ENCODE measurements at places on chromosomes 12 and 14.
A peak's percentile ranks its signal among the peaks of the same experiment; 100 is the strongest.

DNA sequence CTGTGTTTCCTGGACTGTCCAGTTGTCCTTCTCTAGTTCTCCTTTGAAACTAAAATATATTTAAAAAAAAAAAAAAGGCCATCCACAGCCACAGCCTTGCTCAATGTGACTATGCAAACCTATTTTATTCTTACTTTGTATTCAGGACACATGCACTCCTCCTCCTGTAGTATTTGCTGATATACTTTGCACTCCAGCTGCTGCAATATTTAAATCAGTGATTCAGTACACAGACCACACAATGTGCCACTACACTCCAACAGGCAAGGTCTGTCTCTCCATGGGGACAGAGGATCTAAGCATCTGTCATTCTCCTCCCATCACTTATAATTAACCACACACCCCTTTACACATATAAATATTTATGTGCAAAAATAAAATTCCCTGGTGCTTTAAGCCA lies 40.2 kb upstream of the CCDC196 start:
- no peak for DNase-seq

GRCh38 chr14:71619472-71619871 lies 312.8 kb upstream of the RGS6 start:
- DNase-seq: no peak

DNA sequence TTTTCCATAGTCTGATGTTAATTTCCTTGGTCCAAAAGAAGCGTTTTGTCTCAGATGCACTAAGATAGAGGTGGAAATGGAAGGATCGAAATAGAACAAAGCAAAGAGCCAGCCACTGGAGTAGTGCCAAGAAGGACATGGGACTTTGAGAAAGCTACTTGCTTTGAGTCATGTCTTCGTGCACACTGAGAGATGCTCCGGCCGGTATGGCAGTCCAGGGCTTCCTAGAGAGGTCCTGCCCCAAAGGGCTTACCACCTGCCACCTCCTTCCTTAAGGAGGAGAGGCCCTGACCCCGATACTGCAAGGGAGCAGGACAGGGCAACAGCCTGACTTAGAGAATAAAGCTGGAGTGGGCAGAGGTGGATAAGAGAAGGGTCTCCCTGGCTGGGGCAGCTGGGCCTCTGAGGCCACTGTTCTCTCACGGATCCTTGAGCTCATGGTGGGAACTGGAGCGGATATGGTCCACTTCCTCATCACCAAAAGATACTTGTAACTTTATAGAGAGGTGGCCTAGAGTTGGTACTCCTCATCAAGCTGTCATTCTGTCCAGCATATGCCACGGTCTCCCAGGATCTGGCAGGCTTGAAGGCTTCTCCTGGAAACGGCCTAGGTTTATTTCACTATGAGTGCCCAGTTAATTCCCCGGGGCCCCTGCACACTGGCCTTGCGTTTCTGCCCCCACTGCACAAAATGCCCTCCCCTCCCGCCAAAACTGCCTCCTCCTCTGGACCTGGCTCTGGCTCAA lies 57.4 kb downstream of the FOXN3 start:
- DNase-seq: no peak

- no peak for DNase-seq
Measured at GRCh38 chr12:131565267-131566015, 145.4 kb upstream of the SFSWAP start.

DNA sequence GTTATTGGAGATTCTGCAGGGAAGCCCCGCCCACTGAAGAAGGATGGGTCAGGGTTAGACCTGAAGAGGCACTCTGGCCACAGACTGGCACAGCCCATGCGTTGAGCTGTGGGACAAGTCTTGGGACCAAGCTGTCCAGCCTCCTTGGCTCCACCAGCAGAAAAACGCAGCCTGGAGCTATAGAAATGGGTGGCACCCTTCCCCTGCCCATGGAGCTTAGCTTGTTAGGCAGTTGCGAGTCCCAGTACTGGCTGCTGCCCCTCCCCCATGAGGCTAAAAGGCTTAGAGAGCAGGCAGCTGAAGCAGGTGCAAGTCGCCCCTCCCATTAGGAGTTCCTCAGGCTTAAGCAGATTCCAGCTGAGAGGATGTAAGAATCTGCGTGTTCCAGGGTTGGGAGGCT lies 1124.0 kb upstream of the TMEM132C start:
- DNase-seq: no peak

GRCh38 chr14:28744126-28744525 lies 22.5 kb upstream of the FOXG1 start:
- peak; percentile 95 for DNase-seq

DNA sequence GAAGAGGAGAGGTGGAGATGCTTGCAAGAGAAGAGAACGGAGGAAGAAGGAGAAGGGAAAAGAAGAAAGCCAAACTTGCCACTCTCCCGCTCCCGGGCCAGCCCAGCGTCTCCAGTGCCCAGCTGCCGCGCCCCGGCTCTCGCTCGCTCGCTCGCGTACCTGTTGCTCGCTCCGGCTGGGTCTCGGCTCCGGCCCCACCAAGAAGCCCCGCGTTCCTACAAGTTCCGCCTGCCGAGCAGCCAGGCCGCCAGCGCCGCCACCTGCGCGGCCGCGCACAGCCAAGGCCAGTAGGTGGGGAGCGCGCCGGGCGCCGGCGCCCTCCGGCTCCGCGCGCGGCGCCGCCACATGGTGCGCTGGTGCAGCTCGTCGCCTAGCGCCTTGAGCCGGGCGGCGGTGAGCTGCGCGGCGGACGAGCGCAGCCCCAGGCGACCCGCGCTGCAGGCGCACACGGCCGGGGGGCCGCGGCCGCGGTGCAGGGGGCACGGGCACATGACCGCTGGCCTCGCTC lies 370 bp downstream of the HRK start:
- DNase-seq: no peak

- no peak for DNase-seq
Measured at GRCh38 chr14:23514644-23514957, 37.0 kb downstream of the ZFHX2 start.

- DNase-seq: no peak
Measured at GRCh38 chr14:64733899-64734298, 29.7 kb downstream of the PLEKHG3 start.

DNA sequence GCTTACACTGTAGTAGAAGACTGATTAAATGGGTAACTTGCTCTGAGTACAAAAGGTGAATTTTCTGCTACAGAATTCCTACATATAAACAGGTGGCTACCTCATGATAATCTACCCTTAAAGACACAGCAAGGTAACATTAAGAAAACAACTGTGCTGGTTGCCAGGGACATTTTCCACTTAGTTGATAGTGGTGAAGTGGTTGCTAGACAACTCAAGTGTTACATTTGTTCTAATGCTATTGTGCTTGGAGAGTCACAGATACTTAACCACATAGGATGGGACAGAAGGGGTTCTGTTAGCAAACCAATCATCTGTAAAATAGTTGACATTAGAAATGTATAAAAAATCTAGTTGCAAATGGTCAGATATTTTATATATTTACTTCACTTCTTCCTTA lies 870.3 kb upstream of the SEL1L start:
- DNase-seq: no peak

GRCh38 chr12:49471557-49471956 lies 67.3 kb upstream of the KCNH3 start:
- no peak for DNase-seq

DNA sequence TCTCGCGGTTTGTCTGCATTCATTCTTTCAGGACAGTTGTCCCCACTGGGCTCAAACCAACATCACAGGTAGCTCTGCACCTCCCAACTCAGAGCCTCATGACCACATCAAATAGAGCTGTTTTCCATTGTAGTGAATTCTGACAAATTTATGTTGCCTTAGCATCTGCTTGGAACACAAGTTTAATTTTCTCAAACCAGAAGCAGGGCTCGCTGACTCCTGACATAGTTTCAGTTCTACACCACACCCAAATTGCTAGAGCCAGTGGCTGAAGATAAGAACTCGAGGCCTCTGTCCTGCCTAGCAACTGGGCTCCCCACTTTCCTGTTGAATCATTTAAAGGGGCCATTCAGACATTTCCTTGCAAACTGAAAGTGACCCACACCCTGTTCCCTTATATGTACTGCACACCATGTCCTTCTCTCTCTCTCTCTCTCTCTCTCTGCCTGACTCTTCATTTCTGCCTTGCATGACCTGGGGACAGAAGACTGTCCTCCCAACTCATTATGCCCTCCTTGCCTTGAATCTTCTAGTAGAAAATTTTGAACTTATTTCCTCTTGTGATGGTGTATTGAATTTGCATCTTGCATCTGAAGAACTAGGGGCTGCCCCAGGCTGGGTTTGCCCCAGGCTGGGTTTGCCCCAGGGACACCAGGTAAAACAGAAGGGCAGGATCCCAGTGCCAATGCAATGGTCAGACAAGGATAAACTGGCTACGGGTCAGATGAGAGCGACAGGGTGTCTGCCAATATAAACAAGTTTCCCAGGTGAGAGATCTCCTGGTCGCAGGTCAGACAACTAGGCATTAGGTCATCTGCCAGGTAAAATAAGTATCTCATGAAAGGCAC lies 9.7 kb upstream of the WSCD2 start:
- DNase-seq: peak; percentile 52

- DNase-seq: no peak
Measured at GRCh38 chr12:49779581-49779980, 38.2 kb downstream of the TMBIM6 start.

- DNase-seq: no peak
Measured at GRCh38 chr12:47757840-47758583, 668 bp downstream of the RAPGEF3 start.

GRCh38 chr12:122021193-122021821 lies 377 bp upstream of the BCL7A start:
- DNase-seq: no peak

GRCh38 chr12:68327896-68328295 lies 4.3 kb downstream of the MDM1 start:
- DNase-seq: no peak

- DNase-seq: no peak
Measured at GRCh38 chr14:75720842-75721498, 59.9 kb downstream of the TTLL5 start.
